ENCODE measurements at places on chromosomes 2 and 18. TPM values are rescaled to one million over a fixed set of nuclear protein-coding genes. Genes with fewer than 3 reads are reported as not detected.

DNA sequence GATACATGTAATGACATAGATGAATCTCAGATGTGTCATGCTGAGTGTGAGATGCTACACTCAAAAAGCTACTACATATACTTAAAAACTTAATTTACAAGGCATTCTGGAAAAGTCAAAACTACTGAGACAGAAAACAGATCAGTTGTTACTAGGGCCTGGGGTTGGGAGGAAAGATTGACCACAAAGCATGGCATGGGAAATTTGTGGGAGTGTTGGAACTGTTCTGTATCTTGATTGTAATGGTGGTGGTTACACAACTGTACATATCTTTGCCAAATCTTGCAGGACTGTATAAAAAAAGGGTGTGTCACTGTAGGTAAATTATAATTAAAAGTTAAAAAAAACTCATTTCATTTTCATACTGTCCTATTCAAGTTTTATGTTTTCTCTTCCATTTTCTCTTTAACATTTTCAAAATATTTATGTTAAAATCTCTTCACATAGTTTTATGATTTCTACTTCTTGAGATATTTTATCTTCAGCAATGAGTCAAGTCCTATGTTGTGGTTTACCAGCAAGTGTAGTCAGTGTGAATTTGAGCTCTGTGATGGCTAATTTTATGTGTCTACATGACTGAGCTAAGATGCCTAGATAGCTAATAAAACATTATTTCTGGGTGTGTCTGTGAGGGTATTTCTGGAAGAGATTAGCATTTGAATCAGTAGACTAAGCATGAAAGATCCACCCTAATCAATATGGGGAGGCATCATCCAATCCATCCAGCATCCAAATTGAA is 58.6 kb upstream of the VRK2 start:
- DNase-seq = no peak

DNA sequence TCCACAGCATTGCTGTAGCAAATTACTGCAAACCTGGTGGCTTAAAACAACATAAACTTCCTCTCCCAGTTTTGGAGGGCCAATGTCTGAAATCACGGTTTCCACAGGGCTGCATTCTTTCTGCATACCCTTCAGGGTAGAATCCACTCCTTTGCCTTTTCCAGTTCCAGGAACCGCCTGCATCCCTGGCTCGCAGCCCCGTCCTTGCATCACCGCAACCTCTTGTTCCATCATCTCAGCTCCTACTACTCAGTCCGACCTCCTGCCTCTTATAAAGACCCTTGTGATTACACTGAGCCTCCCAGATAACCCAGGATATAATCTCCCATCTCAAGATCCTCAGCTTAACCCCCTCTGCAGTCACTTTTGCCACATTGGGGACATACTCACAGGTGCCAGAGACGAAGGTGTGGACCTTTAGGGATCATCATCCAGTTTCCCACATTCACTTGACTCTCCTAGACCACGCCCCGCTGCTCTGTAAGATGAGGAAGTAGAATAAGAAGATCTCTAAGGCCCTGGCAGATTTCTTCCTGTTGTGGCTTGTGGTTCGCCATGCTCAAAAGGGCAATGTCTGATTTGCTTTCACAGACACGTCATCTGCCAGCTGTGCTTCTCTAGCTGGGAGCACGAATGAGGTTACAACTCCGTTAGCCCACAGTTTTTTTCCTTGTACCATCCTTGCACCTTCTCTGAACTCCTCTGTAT is 103.6 kb upstream of the AGAP1 start:
- no peak for DNase-seq

DNA sequence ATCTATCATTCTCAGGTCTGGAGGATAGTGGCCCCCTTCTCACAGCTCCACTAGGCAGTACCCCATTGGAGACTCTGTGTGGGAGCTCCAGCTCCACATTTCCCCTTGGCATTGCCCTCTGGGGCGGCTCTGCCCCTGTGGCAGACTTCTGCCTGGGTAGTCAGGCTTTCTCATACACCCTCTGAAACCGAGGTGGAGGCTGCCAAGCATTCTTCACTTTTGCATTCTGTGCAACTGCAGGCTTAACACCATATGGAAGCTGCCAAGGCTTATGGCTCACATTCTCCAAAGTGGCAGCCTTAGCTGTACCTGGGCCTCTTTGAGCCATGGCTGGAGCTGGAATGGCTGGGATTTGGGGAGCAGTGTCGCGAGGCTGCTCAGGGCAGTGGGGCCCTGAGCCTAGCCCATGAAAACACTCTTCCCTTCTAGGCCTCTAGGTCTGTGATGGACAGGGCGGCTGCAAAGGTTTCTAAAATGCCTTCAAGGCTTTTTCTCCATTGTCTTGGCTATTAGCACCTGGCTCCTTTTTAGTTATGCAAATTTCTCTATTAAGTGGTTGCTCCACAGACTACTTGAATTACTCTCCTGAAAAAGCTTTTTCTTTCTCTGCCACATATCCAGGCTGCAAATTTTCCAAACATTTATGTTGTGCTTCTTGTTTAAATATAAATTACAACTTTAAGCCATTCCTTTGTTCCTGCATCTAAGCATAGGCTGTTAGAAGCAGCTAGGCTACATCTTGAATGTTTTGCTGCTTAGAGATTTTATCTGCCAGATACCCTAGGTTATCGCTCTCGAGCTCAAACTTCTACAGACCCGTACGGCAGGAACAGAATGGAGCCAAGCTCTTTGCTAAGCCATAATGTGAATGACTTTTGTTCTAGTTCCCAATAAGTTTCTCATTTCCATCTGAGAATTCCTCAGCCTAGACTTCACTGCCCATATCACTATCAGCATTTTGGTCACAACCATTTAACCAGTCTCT is 206.5 kb downstream of the CPS1 start:
- DNase-seq = peak; percentile 63

DNA sequence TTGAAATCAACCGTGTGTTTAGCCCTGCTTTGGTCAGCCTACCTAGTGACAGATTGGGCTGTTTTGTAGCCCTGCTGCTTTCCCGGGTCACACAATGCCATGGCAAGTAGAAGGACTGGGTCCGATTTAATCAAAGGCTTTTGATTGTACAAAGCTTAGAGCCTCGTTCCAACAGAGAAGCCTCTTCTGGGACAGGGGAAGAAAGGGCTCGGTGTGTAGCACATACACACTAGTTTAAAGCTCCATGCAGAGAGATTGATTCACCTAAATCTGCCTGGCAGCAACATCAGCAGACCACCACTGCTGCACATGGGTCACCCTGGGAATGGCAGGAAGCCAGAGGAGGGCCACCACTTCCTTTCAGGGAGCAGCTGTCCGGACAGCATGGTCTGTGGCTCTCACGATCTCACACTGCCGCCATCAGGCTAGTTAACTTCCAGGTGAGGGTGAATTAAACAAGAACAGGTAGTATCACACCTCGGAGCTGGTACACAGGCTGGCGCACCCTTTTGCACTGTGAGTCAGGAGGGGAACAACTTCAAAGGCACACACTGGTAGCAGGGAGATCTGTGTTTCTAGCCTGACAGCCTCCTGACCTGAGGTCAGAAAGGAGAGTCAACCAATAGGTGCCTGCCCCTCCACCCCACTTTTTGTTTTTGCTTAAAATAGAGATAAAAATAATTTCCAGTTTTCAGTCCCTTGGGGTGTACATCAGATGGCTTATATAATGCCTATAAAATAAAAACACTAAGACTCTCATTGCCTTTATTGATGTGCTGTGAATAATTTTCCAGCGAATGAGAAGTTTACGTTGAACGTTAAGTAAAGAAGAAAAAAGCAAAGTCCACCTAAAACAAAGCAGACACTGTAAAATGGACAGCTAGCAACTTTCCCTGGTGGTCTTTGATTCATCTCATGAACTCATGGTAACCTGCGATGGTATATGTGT is 108.5 kb downstream of the CDCA7 start:
- peak; percentile 54 for DNase-seq

- no peak for DNase-seq
Measured at GRCh38 chr2:66987733-66988132, 409.4 kb upstream of the ETAA1 start.

- no peak for DNase-seq
Measured at GRCh38 chr2:176650104-176650837, 381.0 kb downstream of the MTX2 start.

DNA sequence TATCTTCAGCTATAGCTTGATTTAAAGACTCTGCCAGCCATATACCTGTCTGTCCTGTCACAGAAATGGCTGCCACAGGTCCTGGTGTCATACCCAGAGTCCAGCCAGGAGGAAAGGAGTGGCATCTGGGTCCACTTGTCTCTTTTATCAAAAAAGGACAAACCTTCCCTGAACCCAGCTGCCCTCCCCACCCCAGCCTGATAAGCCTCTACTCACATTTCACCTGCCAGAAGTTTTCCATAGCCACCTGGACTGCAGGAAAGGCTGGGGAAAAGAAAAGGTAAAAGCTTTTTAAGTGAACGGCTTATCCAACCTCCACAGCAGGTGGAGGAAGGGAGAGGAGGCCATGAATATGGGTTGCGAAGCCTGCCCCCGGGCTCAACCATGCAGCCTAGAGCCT is 32.8 kb downstream of the TMEM163 start:
- DNase-seq = no peak

DNA sequence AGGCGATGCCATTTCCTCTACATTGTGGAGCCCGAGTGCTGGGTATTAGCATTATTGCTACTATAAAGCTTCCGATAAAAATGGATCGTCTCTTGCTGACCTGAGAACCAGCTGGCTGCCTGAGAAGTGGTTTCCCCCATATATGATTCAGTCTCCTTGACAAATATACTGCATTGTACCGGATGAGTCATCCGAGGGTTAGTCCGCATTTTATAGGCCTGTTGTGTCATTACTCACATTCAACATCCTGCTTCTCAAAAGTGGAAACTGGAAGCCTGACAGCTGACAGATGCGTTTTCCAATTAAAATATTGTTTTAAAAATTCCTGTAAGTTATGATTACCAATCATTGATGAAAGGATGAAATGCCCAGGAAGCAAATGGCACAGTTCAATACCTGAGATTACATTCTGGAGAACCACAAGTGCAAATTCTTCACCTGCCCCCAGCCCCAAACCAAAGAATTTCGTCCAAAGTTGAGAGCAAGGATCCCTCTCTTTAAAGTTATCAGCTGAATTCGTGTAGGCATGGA is 65.7 kb downstream of the SPRED2 start:
- DNase-seq = no peak

REEP1 gene
- total RNA-seq = 1.7 TPM

SLC14A1 gene
- total RNA-seq = not detected

SLC1A4 gene
- total RNA-seq = 0.73 TPM

RUFY4 gene
- total RNA-seq = 0.35 TPM

CTAGE1 gene
- total RNA-seq = not detected

Data from endodermal cell (in vitro differentiated cells).